Mesothelial cell of epicardium (in vitro differentiated cells): ENCODE measurements at places on chromosomes 7 and 10.

- DNase-seq: no peak
Measured at GRCh38 chr10:67807855-67808456, 30.0 kb downstream of the DNAJC12 start.

DNA sequence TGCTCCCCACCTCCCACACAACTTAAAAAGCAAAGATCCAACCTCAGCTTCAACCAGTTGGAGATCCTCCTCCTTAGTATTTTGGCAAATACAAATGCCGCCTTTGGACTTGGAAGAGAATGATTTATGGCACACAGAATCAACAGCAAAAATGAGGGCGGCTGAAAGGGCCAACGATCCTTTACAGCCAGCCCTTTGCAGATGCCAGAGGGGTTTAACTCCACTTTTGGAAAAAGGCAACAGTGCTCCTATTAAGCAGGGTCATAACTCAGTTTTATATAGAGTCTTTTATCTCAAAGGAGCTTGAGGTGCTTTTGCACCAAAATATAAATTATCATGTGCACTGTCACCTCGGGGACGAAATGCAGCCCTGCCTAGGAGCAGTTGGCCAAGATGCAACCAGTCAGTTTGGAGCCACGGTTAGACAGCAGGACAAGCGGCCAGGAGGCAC is 56.7 kb upstream of the JCAD start:
- DNase-seq: no peak

- DNase-seq: no peak
Measured at GRCh38 chr7:95509199-95509598, 23.5 kb downstream of the ASB4 start.

- no peak for DNase-seq
Measured at GRCh38 chr10:117457071-117457810, 82.0 kb upstream of the PDZD8 start.

DNA sequence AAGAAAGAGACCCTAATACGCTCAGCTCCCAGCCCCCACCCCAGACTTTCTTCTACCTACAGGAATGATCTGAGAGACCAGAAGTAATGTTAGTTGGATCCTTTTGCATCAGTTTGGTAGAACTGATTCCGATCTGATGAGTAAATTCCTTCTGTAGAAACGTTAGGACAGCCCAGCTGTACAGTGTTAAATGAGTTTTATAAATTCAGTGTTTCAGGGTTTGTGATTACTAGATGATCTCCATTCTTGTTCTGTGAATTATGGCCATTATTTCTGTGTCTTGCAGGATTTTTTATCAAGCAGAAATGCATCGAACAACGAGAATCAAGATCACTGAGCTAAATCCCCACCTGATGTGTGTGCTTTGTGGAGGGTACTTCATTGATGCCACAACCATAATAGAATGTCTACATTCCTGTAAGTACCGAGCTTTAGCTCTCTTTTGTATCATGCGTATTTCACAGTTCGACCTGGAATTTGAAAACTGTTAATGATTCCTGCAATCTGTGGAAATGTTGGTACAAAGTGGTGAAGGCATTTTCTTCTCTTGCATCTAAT is 5.3 kb downstream of the BMI1 start:
- DNase-seq: no peak

DNA sequence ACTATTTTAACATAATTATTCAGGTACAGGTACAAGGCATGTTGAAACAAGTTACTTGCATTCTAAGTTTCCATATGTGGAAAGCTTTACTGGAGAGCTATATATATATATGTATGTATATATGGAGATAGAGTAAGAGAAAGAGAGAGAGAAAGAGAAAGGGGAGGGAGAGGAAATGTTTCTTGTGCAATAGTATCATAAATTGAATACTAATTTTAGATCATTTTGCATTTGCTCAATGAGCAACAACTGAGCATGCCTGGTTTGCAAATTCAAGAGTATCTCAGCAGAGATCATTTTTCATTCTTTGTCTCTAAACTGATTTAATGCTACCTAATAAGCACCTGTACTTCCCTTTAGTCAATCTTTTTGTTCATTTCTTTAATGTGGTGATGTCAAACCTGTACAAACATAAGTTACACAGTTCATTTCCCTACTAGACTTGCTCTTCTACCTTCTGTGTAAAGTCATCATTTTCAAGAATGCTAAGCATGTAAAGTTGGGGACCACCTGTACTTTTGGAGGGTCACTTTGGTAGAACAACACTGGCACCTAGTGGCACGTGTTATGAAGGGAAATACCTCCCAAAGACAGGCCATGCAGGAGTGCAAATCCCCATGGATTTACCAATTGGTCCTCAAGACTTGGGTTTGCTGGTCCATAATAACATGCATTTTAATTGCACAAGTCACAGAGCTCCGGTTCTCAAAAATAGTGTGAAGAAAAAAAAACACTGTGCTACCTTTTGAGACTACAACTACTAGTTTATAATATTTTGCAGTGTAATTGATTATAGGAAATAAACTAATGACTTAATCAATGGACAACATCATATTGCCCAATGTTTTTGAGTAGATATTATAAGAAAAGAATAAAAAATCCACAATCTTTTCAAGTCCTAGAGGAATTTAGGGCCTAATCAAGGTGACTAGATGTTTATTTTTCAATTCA is 431.2 kb upstream of the IGFBP3 start:
- DNase-seq: peak; percentile 67

DNA sequence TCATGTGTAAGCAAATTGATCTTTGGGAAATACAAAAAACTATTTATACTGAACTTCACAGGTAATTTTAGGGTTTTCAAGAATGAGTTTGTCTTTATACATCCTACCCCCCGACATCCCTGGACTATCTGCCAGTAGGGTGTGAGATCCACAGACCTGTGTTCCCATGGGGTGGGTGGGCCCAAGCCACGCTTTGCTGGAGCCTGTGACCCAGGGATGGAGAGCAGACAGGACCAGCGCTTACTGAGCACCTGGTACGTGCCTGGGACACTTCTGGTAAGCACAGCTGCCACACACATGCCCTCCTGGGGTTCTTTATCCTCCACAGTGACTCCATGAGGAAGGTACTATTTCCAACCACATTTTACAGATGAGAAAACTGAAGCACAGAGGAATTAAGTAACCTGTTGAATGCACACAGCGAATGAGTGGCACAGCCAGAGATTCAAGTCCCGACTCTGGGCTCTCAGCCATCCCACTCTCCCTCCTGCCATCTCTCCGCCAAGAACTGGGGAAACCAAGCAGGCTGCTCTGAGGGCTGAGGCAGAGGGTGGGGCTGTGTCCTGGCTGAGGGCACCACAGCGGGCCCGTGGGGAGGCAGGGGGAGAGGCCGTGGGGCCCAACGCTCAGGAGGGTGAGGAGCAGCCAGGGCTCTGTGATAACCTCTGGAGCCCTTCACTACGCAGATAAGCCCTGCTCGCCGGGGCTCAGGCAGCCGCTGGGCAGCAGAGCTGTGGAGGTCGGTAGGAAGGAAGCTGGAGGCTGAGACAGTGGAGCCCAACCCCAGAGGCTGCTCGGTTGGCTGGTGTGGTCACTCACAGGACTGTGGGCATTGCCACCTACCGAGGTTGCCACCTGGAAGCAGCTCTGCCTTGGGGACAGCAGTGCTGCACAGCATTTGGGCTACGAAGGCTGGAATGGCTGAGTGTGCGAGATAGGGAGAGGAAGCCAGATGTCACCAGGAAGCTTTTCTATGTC is 124.2 kb downstream of the ARHGAP22 start:
- peak; percentile 29 for DNase-seq

DNA sequence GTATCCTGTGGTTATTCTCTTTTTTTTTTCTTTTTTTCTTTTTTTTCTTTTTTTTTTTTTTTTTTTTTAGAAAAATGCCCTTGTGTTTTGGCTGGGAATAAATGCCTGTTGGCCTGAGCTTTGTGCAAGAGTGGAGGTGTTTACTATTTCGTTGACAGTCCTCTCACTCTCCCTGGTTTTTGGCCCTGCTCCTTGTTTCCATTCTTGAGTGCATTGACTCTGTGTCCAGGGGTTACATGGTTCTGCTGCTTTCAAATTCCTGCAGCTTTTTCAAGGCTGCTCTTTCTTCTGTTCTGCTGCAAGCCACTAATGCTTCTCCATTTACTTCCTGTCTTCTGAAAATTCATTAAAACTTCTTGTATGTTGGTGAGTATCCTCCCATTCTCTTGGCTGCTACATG is 59.7 kb upstream of the TBX20 start:
- no peak for DNase-seq

GRCh38 chr10:31619531-31620061 is 300.6 kb downstream of the ZEB1 start:
- DNase-seq: no peak

DNA sequence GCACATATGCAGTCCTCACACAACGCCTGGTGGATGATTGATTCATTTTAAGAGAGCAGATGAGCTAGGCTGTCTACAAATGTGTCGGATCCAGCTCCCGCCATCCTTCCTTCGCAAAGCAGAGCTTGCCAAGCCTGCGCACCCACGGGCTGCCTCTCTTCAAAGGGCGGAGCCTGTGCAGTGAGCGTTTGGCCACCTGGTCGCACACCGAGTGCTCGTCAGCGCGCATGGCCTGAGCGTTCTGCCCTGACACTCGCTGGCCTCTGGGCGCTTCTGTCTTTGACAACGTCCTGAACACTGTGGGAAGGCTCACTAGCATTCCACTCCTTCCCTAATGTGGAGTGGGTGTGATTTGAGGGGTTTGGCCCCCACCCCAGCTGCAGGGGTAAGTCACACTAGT is 47.1 kb upstream of the TMEM72 start:
- DNase-seq: peak; percentile 48

DNA sequence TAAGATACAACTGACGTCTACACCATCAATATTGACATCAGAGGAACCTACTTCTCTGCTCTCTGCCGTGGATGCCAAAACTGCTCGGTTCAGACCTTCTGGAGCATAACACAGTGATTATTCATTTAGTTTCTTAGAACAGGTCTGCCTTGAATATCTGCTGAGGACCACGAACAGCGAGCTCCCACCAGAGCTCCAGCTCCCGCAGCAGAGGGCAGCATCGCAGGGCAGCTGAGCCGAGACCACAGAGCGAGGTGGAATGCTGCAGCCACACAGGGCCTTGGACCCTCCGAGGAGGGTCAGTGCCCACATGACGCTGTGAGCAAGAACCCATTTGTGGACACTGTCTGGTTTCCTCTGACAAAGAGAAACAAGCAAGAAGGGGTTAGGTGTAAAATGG is 6.8 kb downstream of the VIPR2 start:
- DNase-seq: no peak

GRCh38 chr7:4645246-4645645 is 36.8 kb upstream of the FOXK1 start:
- DNase-seq: no peak

DNA sequence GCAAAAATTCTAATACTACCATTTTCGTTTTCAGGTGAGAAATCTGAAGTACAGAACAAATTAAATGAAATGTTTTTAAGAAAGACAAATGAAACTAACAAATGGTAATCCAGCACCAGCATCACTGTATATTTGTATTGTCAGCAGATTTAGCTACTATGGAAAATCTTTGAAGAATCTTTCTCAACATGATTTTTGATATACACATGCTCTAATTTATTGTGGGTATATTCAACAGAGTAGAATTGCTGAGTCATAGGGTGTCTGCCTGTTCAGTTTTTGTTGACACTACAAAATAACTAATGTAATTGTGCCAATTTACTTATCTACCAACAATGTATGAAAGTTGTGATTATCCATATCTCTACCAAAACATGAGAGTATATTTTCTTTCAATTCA is 437.6 kb downstream of the PCDH15 start:
- no peak for DNase-seq

- DNase-seq: no peak
Measured at GRCh38 chr10:2900530-2900929, 166.8 kb upstream of the PFKP start.

DNA sequence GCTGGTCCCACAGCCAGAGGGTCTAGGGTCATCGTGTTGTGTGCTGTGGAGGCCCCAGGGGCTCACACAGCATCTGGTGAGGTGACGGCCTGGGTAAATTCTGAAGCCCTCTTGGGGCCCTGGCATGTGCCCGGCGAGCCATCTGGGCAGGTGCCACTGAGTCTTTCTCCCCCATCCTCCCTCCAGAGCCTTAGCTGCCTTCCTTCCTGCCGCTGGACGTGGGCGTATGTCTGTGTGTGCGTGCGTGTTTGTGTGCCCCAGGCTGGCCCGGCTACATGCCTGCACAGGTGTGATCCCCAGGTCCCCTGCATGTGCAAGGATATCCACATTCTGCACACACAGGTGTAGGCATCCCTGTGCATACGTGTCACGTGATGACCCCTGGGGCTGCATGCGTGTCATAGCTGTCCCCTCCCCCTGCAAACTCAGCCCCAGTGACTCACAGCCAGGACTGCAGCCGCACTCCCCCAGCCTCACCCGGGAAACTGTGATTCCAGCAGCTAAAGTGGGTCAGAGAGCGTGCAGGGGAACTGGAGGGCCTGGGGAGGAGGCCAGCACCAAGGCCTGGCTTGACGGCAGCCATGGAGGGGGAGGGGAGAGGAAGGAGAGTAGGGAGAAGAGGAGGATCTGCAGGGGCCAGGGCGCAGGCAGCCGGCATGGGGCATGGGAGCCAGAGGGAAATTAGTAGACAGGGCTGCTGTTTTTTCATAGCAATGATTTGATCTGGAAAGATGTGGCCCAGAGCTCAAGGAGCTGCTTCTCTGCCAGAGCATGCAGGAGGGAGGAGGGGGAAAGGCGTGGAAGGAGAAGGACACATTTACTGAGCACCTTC is 46.4 kb downstream of the ELFN1 start:
- DNase-seq: no peak

GRCh38 chr7:106225856-106226255 is 58.9 kb downstream of the NAMPT start:
- no peak for DNase-seq

- no peak for DNase-seq
Measured at GRCh38 chr7:50657912-50658311, 92.7 kb upstream of the DDC start.

DNA sequence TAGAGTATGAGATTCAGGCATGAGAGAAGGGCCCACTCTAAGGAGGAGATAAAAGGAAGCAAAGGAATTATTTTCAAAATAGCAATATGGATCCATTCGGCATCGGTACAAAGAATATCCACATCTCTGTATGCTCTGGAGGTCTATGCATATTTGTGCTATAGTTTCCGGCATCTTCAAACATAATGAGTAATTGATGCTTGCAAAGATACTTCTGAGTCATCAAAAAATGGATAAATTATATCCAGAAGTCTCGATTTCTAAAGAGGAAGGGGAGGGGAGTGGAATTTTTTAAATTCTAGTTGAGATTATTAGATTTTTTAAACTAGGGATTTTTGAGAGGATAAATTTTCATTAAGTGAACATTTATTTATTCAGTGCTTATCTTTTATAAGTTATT is 72.9 kb upstream of the KIAA1217 start:
- DNase-seq: no peak

DNA sequence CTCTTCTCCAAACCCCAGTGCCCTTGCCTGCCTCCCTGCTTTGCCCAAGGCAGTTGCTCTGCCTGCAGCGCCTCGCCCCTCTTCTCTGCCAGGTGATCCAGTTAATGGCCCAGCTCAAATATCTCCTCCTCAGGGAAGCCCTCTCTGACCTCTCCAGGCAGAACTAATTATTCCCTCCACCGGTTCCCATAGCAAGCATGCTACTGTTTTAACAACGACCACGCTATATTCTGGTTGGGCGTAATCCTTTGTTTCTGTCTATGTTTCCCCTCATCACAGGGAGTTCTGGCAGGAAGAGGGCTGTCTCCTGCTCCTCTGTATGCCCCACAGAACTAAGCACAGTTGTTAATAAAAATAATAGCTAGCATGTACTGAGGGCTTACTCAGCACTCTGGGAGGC is 36.8 kb upstream of the R3HCC1L start:
- no peak for DNase-seq
